ENCODE measurements at places on chromosomes 7 and 10.

DNA sequence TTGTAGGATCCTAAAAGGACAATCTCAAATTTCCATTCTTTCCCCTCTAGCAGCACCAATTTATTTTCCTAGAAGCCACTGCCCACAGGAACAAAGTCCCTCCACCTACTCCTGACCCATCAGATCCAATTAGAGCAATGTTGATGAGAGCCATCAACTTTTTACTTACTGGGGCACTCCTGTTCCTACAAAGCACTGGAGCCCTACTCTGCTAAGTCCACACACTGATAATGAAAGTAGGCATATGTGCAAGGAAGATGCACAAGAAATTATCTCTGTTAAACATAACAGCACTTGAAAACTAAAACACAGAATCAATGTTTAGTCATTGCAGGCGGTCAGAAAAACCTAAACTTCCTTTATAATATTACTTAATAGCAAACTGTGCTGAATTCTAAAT, 3.6 kb downstream of the HERPUD2 start:
- no peak for DNase-seq

GRCh38 chr10:80504158-80504811, 33.4 kb upstream of the SH2D4B start:
- no peak for DNase-seq

GRCh38 chr10:44929356-44930255, 18.5 kb downstream of the TMEM72 start:
- no peak for DNase-seq

DNA sequence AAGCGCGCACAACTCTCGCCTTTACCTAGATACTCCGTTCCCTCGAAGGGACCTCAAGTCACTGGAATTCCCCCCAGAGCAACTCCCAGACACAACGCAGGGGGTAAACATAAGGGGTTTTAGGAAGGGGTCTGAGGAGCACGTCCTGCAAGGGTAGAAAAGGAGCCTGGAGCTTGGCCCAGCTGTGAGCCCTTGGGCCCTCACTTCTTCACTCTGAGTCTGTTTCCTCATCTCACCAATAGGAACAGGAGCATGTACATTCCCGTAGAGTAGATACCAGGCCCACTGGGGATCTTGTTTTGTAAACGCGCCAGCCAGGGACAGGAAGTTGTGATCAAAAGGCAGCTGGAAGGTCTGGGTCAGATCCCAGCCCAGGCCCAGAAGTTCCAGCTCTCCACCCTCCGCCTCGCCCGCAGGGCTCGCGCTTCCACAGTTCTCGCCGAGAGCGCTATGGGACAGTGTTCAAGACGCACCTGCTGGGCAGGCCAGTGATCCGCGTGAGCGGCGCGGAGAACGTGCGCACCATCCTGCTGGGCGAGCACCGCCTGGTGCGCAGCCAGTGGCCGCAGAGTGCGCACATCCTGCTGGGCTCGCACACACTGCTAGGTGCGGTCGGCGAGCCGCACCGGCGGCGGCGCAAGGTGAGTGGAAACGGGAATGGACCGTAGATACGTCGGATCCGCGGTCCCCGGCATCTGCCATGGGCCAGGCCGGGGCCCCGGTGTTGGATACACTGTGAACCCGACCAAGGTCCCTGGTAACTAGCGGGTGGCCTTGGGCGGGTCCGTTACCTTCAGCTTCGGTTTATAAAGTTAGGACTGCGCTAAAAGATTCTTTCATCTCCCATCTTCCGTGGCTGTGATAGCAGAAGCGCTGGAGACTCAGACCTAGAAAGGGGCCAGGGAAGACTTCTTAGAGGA, 1.3 kb downstream of the CYP26C1 start:
- no peak for DNase-seq

- DNase-seq: no peak
Observed at GRCh38 chr10:34183016-34183796, 631.9 kb downstream of the PARD3 start.

GRCh38 chr7:72781161-72781560, 46.8 kb downstream of the TYW1B start:
- DNase-seq: no peak

GRCh38 chr10:88793712-88794299, 8.7 kb upstream of the LIPM start:
- no peak for DNase-seq

GRCh38 chr10:82668221-82668895, 793.4 kb downstream of the NRG3 start:
- DNase-seq: no peak

DNA sequence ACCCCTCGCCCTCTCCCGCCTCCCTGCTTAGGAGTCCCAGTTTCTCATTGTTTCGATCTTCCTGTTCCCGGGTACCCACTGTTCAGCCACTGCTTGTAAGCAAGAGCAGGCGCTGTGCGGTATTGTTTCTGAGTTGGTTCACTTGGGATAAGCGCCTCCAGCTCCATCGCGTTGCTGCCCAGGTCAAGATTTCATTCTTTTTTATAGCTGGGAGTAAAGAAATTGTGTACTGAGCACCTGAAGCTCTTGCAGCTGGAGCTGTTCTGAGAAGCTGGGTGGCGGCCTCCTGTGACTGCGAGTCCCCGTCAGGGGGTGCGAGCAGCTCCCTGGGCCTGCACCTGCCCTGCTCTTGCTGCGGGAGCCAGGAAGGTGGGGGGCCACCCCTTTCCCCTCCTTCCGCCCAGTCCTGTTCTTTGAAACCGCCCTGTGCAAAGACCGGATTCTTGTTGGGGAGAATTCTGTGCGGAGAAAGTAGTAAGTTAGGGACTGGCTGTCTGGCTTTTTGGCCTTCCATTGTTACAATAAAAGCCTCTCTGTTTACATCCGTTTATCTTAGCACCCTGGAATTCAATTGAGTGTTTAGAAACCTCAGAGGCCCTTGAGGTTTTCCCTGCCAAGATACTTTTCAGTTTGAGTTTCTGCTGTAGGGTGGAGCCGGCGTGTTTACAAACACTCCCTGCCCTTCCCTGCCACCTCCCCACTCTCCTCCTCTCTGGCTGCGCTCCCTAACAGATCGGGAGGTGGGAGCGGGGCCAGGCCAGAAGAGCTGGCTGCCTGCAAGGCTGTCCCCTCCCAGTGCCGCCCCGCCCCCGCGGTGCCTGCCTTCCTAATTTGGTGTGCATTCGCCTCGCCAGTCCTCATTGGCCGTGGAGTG, 30.8 kb upstream of the AP5Z1 start:
- DNase-seq: peak; percentile 70

- no peak for DNase-seq
Observed at GRCh38 chr10:100325158-100325557, 4.9 kb downstream of the PKD2L1 start.

- no peak for DNase-seq
Observed at GRCh38 chr7:29369909-29370488, 175.4 kb downstream of the CHN2 start.

- DNase-seq: no peak
Observed at GRCh38 chr7:96612034-96612433, 97.6 kb downstream of the SEM1 start.

DNA sequence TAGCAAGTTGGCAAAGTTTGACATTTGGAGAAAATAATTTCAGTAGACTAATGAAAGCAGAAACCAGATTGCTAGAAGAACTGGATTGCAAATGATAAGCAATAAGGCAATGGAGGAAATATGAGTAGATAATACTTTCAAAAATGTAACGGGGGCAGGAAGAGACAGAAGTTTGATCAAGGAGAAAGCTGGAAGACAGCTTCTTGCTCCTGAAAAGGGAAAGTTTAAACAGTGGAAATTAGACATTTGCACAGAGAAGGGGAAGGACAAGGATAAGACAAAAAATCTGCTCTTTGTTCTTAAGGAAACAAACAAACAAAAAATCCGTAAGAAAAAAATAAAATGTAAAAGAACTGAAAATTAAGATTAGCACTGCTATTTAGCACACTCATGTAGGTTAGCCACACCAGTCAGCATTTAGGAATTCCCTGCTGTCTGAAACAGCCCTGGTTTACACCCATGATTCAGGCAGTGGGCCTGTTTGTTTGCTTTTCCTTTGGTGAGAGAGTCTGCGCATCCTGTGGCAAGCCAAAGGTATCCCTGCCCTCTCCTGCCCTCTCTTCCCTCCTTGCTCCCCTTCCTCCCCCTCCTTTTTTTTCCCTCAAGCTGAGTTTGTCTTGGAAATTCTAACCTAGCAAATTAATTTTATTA, 104.3 kb upstream of the CAV2 start:
- no peak for DNase-seq
